T-cell (primary cell): ENCODE measurements at places on chromosomes 16 and 17.
A peak's percentile ranks its signal among the peaks of the same experiment; 100 is the strongest.

DNA sequence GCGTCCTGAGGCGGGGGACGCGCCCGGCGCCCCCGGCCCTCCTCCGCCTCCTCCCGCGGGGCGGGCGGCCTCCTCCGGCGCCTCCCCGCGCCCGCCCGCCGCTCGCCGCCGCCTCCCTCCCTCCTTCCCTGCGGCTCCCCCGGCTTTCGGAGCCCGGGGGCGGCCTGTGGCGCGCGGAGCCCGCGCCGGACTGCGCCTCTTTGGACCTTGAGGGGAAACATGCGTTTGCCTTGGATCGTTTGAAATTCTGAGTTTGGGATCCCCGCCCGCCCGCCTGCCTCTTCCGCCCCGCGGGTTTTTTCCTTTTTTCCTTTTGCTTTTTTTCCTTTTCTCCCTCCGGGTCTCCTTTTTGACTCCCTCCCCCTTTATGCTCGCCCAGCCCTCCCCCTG is 390 bp downstream of the ZNRF1 start:
- peak overlapping the region; percentile 60 for H3K4me3 ChIP-seq
- H3K27ac ChIP-seq, result no peak overlapping the region
- H3K27me3 ChIP-seq, result no peaks in the 10 kb centered on the region
- DNase-seq, result no peak
- no peaks in the 10 kb centered on the region for H3K36me3 ChIP-seq

- H3K27ac ChIP-seq, result no peak overlapping the region
- peaks cover 2% of the 10 kb centered on the region for H3K4me1 ChIP-seq
These were observed 61.3 kb downstream of the NKD1 start for GRCh38 chr16:50609471-50609870.

DNA sequence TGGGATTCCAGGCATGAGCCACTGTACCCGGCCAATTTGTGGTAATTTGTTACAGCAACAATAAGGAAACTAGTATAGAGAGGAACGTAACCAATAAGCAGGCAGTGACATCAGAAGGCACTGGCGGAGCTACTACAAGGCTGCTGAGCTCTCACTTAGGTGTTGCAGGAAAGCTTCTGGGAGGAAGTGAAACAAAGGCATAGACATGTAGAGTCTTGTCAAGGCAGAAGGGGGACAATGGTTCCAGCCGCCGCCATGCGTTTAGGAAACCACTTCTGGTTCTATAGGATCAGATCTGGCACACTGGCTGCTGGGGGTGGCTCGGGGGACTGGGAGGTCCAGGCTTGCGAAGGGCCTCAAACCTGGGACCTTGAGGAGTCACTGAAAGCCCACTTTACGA is 9.4 kb upstream of the CPSF4L start:
- no peak overlapping the region for H3K4me3 ChIP-seq
- H3K27me3 ChIP-seq, result no peaks in the 10 kb centered on the region
- H3K27ac ChIP-seq, result no peak overlapping the region
- no peaks in the 10 kb centered on the region for H3K4me1 ChIP-seq

- peaks cover 53% of the 10 kb centered on the region for H3K27me3 ChIP-seq
- no peak overlapping the region for H3K4me3 ChIP-seq
- no peaks in the 10 kb centered on the region for H3K4me1 ChIP-seq
- no peak for DNase-seq
These were observed 44.0 kb downstream of the SOST start for GRCh38 chr17:43714465-43715149.

- no peak for DNase-seq
- peaks cover 59% of the 10 kb centered on the region for H3K36me3 ChIP-seq
- H3K4me1 ChIP-seq, result no peaks in the 10 kb centered on the region
- H3K27me3 ChIP-seq, result no peaks in the 10 kb centered on the region
- H3K4me3 ChIP-seq, result no peak overlapping the region
- H3K27ac ChIP-seq, result no peak overlapping the region
These were observed 20.1 kb downstream of the GID4 start for GRCh38 chr17:18059283-18059682.

DNA sequence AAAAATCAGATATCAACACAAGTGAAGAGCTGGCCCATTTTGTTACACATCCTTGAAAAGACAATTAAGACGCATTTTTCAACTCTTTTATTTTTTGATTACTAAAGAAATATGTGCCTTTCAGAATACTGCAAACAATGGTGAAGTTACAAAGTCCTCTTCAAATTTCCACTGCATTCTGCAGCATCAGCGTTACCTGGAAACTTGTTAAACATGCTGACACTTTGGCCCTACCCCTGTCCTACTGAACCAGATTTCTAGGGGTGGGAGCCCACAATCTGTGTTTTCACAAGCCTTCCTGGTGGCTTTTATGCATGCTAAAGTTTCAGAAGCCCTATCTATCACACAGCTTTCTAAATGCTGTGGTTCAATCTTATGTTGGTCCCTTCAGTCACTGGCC is 4.5 kb upstream of the CCL14 start:
- no peaks in the 10 kb centered on the region for H3K4me1 ChIP-seq
- no peak overlapping the region for H3K4me3 ChIP-seq
- H3K27ac ChIP-seq, result no peak overlapping the region
